Stimulated activated CD8-positive, alpha-beta memory T cell treated with anti-CD3 and anti-CD28 coated beads, Interleukin-15, amount 100 ng/mL, for 24 hours (primary cell): ENCODE measurements at places on chromosomes 1 and 21.

- DNase-seq, result no peak
These were observed 27.7 kb upstream of the FMO1 start for GRCh38 chr1:171220581-171221054.

GRCh38 chr1:156368889-156369684, at the start of gene RHBG:
TSS of gene RHBG (plus strand) at chr1:156369211. CDS start at chr1:156369250, 39 bp downstream.
- no peak for DNase-seq

- DNase-seq, result no peak
These were observed 31.1 kb upstream of the PDE9A start for GRCh38 chr21:42622284-42622683.

GRCh38 chr1:248779350-248779749, 23.8 kb upstream of the LYPD8 start:
- no peak for DNase-seq

DNA sequence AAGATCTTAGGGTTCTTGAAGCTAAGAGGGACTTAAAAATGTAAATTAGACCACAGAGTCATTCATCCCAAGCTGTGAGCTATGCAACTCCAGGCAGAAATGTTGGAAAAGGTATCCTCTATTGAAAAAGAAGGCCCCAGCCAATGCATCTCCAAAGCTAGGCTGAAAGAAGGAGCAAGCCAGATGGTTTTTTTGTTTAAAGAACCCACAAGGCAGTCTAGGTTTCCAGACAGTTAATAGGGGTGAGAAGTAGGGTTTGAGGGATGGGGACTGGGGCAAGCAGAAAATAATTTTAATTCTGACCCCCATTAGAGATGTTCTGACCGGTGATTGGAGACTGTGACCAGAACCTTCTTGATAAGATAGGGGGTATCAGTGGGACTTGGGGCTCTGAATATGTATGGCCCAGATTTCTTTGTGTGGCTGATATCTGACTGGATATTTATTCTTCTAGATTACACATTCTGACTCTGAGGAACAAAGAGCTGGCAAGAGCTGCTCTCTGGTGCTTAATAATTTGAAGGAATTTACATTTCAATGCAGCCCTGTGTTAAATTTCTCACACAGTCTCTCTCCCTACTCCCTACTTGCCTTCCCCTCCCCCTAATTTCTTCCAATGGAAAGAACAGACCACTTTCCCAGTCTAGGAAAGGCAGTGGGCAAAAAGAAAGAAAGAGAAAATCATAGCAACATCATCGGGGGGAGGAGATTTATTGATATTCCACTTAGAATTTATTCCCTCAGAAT, 104.9 kb downstream of the NUF2 start:
- no peak for DNase-seq

- no peak for DNase-seq
These were observed 85.1 kb downstream of the BCAR3 start for GRCh38 chr1:93596329-93597089.

- DNase-seq, result no peak
These were observed 40.9 kb downstream of the SMYD2 start for GRCh38 chr1:214321705-214322453.

- no peak for DNase-seq
These were observed 4.6 kb upstream of the ENAH start for GRCh38 chr1:225657462-225657989.

DNA sequence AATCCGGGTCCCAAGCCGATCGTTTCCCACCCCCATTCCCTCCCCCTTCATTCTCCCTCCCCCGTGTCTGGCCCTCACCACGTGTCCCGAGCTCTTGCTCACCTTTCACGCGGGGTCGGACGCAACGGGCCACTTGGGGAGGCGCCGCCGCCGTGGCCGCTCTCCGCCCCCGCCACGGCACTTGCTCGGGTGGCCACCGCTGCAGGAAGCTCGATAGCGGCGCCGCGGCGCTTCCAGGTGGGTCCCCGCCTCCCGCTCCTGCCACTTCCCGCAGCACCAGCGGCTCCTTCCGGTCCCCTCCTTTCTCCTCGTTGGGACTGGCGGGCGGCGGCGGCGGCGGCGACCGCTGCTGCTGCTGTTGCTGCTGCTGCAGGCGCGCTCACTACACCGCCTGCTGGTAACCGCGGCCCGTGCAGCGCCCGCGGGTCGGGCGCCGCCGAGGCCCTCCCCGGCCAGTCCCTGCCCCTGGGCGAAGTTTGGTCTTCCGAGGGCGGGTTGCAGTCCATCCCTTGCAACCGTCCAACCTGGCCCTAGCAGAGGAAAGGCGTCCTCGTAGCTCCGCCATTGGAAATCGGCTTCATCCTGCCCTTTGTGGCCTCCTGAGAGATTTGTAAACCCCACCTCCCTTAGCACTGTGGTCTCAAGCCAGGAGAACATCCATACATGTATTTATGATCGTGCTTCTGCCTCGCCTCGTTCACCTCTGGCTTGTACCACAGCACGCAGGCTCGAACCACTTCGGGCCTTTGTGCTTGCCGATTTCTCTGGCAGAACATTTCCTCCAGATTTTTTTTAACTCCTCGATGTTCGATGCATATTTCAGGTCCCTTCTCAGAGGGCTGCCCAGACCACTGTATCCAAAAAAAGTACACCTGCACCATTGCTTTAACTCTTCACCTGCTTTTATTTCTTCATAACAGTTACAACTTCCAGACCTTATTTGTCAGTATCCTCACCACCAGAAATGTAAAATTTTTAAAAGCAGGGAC, 996 bp upstream of the ZZZ3 start:
- peak; percentile 81 for DNase-seq

- no peak for DNase-seq
These were observed 48.7 kb upstream of the PSEN2 start for GRCh38 chr1:226821719-226822085.

GRCh38 chr1:30100524-30100862, 622.9 kb downstream of the MATN1 start:
- DNase-seq, result no peak

GRCh38 chr21:32311621-32312020, 13.0 kb downstream of the MRAP start:
- no peak for DNase-seq

- no peak for DNase-seq
These were observed 1.1 kb downstream of the EEIG2 start for GRCh38 chr1:108560874-108561459.

GRCh38 chr1:58391056-58391455, 155.5 kb downstream of the OMA1 start:
- DNase-seq, result no peak

- DNase-seq, result no peak
These were observed 83.3 kb downstream of the TIAM1 start for GRCh38 chr21:31260790-31261189.

GRCh38 chr1:5108740-5109139, 454.3 kb downstream of the AJAP1 start:
- DNase-seq, result no peak

DNA sequence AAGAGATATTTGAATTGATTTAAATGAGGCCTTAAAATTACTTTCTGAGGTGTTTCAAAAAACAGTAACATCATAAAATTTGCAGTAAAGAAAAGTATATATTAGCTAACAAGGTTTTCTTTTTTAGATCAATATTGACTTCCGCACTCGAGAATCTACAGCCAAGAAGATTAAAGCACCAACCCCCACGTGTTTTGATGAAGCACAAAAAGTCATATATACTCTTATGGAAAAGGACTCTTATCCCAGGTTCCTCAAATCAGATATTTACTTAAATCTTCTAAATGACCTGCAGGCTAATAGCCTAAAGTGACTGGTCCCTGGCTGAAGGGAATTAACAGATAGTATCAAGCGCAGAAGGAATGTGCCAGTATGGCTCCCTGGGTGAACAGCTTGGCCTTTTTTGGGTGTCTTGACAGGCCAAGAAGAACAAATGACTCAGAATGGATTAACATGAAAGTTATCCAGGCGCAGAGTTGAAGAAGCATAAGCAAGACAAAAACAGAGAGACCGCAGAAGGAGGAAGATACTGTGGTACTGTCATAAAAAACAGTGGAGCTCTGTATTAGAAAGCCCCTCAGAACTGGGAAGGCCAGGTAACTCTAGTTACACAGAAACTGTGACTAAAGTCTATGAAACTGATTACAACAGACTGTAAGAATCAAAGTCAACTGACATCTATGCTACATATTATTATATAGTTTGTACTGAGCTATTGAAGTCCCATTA, 3.6 kb downstream of the RGS1 start:
- DNase-seq, result no peak

- no peak for DNase-seq
These were observed 1.7 kb downstream of the WASF2 start for GRCh38 chr1:27487966-27488884.

DNA sequence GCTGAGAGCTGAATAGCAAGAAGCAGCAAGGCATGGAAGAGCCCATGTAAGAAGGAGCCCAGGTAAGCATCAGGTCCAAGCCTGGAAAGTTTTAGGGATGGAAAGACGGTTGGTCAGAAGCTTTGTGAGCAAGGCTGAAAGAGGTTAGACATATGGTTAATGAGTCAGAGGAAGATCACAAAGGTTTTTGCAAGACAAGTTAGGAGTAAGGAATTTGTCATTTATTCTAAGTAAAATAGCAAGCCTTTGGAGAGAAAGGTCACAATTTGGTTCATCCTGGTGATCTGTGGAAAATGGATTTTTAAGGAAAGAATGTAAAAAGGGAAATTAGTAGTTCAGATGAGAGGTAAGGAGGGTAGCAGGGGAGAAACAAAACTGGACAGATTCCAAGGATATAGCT, 106.7 kb downstream of the DPYD start:
- DNase-seq, result no peak

DNA sequence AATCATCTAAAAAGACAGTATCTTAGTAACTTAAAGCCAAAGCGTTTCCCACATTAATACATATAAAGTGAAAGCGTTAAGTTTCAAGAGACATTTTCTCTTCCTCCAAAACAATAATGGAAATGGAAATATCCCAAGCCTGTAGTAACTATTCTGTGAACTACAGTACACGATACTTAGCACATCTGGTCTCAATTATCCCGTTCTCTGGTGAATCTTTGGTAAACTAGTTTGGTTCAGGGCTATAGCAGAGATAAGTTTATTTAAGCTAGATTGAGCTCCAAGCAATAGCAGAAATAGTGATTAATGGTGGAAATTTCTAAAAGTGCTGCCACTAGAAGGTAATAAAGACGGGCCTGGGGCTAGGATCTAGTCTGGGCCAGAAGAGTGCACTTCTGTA, 55.2 kb downstream of the PCNX2 start:
- DNase-seq, result no peak

DNA sequence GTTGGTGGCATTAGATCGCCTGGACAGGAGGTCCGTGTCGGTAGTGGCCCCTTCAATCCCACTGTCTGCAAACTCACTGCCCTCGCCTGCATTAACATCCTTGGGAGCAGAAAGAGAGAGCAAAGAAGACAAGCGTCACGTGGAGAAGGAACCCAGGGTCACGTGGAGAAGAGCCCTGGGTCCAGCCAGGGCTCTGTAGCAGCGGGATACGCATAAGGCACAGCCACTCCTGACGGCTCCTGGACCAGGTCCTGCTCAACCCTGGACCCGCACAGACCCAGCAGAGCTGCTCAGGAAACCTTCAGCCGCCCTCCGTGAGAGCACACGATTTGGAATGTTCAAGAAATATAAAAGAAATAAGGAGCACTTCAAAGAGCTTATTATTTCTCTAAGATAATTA, 92.0 kb downstream of the TIAM1 start:
- no peak for DNase-seq

DNA sequence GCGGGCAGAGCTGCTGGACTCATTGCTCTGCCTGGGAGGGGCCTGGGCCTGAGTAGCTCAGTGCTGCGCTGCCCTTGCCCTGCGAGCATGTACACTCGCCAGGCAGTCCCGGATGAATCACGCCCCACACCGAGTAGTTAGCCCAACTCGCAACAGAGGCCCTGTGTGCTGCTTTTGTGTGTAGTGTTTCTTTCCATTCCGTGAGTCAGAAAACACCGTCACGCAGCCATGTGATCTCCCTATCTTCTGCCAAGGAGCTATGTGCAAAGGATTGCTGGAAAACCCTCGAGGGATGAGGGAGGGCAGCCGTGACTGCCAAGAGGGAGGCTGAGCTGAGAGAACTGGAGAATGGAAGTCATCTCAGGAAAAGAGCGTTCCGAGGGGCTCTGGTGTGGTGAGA, 37.3 kb downstream of the NENF start:
- no peak for DNase-seq

DNA sequence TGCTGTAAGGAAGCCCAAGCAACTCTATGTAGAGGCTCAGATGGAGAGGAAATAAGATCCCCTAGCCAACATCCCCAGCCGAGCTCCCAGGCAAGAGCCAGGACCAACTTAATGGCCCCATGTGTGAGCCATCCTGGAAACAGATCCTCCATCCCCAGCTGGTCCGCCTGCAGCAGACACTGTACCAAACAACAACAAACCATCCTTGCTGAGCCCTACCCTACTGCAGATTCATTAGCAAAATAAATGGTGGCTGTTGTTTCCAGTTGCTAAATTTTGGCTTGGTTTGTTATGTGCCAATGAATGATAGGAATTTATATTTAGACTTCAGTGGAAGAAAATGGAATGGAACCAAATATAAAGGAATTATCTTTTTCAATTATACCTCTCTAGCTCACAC, 43.9 kb downstream of the LMX1A start:
- DNase-seq, result no peak

DNA sequence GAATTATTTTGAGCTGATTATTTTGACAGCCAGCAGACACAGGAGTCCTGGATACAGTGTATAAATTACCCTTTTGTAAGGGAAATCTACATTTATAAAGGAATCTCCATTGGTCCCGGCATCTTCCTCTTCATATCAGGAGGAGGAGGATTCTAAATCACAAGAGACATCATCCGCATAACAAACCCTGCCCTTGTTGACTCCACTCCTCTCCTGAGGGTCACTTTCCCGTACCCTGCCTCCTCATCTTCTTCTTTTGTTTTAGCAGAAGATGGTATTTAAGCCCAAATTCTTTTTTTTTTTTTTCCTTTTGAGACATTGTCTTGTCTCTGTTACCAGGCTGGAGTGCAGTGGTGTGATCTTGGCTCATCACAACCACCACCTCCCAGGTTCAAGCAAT, 14.6 kb upstream of the PKNOX1 start:
- no peak for DNase-seq

DNA sequence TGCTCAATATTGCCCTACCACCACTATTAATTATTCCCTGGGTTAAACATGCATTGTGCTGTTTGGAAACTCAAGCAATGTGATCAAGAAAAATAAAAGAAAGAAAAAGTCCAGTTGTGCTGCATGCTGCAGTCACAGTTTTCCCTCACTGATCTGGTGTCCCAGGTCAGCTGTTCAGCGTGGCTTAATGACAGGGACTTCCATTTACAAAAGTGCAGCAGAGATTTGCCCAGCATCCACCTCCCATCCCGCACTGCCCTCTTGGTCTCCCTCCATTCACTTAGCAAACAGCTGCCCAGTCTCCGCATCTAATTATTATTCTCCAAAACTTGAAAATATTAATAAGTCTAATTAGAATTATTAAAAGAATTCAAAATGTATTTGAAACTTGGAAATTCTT, 2.0 kb upstream of the OR2T4 start:
- no peak for DNase-seq

DNA sequence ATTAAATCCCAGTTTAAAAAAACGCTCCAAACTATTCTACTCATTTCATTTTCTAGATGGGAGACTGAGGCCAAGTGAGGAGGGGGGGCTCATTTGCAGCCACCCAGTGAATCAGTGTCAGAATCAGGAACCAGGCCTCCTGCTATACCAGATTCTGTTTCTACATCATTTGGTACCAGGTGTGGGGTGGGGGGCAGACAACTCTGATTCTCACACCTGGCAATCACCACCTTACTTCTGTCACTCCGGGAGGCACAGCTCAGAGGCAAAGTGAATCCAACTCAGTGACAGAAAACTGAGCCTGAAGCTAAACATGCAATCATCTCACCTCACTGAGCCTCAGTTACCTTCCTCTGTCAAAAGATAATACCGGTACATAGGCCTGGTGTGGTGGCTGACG, 23.5 kb upstream of the ID3 start:
- no peak for DNase-seq
